ENCODE measurements at places on chromosomes 6 and 20.

GRCh38 chr6:3813150-3813780, 35.9 kb upstream of the FAM50B start:
- peak; percentile 41 for DNase-seq

- no peak for DNase-seq
These were observed 109.2 kb downstream of the FOXF2 start for GRCh38 chr6:1498491-1499113.

DNA sequence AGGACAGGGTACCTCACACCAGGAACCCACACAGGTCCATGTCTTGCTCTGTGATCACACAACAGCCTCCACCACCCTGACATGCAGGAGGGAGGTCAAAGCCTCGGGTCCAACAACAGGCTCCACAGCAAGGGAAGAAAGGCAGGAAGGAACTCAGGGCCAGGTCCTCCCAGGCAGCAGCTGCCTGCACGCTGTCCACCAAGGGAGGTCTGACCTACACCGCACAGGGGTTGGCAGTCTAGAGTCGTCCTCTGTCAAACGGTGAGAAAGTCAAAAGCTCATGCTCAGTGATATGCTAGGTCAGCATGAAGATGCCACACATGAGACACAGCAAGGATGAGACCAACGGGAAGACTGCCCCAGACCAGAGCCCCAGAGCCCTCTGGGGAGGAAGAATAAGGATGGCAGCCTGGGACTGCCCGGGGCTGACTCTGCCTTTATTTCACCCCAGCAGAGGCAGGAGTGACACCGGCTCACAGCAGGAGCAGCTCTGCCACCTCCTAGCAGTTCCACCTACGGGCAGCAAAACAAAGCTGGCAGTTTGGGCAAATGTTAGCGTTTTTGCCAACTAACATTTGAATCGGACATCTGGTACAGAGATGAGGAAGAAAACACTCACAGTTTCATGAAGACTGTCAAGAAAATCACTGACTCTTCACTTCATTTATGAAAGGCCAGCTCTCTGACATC, 8.5 kb downstream of the GMEB2 start:
- no peak for DNase-seq

GRCh38 chr6:156336089-156336488, 441.1 kb upstream of the ARID1B start:
- no peak for DNase-seq

DNA sequence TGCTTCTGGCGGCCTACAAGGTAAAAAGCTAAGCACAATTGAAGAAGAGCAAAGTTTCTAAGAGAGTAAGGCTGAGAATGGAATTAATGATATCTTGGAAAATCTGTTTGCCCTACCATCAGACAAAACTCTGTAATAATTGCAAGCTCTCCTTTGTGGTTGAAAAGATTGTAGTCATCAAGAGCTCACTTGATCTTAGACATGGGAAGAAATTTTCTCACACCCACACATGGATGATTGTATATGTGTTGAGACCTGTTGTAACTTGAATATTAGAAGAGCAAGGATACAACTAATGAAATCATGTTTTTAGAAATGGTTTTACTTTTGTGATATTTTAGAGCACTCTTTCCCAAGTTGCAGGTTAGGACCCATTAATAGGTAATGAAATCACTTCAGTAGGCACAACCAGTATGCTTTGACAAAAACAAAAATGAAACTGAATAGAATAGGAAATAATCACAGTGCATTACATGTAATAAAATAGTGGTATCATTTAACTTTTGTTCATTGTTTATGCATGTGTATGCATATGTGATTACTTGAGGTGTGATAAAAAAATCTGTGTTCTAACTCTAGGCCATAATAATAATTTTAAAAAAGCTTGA, 14.0 kb downstream of the DCBLD1 start:
- DNase-seq: peak; percentile 55

DNA sequence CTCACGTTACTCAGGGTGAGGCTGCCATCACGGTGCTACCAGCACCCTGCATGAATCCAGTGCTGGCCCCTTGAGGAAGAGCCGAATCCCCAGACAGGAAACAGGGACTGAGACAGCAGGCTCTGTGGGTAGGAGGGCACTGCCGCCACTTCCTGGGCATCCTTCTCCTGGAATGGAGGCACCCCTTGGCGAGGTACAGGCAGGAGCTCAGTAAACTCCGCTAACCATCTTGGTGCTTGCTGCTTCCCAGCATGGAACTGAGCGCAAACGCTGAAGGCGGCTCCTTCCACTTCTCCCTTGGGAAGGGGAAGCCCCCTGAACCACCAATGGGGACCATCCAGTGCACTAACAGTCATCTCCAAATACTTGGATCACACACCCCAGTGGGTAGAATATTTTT, 13.5 kb upstream of the CCDC167 start:
- no peak for DNase-seq

DNA sequence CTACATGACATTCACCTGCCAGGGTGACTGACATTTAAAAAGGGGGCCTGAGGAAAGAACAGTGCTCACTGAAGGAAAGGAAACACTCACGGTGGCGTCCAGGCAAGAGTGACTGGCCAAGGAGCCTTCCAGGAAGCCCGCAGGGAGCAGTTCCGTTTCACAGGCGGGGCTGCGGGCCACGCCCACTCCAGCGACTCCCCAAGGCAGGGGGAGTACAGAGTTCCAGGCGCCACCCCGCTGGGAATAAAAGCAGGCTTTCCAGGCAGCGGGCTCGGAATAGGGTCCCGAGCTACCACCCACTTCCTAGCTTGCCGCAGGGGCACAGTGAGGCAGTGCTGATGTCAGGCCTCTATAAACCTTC, 34.2 kb downstream of the PKIG start:
- DNase-seq: no peak

DNA sequence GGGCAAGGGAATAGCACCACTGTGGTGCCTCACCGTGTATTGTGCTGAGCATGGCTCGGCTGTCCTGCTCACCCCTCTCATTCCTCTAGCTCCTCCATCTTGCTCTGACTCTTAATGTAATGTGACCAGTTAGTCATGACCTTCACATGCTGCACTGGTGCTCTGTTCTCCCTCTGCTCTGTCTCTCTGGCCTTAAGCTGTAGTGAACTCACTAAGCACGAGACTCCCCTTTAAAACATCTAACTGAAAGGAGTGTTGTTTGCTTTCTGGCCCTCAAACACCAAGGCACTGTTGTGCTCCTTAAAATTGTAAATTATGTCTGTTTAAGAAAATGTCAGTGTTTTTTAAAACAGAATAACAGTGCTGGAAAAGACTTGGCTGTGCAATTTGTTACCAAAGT, 140.4 kb downstream of the HDGFL1 start:
- DNase-seq: peak; percentile 52

DNA sequence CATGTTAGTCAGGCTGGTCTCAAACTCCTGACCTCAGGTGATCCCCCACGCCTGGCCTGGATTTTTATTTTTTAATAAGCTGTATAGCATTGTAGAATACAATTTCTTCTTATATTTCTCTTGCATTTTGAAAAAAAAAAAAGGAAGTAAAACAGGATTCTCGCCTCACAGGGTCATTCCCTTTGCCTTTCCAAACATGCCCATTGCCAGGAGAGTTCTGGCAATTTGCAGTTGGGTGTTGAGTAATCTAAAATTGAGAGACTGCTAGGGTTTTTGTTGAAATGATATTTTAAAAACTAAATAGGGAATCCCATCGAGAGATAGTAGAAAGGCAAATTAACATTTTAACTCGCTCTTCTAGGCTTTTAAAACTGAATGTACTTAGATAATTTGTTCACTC, 196.1 kb downstream of the JARID2 start:
- DNase-seq: no peak

DNA sequence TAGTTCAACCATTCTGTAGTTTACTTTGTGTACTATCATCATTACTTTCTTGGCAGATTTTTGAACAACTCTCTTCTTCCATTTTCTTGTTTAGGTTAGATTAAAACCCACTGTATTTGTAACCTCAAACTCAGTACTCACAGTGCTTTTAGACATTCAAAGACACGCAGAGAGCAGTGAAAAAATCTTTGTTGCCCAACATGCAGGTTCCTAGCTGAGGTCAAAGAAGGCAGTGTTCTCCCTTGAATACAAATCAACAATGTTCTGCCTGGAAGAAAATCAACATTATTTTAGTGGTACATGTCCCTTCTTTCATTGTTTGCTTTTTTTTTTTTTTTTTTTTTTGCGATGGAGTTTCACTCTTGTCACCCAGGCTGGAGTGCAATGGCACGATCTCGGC, 11.2 kb downstream of the CYB5R4 start:
- no peak for DNase-seq

- no peak for DNase-seq
These were observed 133.5 kb downstream of the CDK19 start for GRCh38 chr6:110681543-110682459.

- DNase-seq: no peak
These were observed 103.6 kb upstream of the SCGN start for GRCh38 chr6:25548451-25548850.

GRCh38 chr6:14165091-14165490, 47.5 kb downstream of the CD83 start:
- DNase-seq: peak; percentile 12

DNA sequence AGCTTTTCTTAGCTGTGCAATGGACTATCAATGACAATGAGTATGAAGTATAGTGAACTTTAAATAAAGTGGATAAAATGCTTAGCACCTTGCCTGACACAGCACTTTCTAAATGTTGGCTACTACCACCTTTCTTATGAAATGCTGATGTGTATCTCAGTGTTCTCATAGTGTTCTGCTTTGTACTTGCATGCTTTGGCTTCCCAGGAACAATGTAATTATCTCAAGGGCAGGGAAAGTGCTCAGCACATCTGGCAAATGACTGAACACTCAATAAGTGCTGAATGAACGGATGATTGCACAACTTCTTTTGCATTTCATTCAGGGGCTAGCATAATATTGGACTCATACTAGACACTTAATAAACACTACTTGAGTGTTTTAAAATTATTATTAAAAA, 28.2 kb upstream of the NOX3 start:
- peak; percentile 62 for DNase-seq

GRCh38 chr20:24998631-24999445, 6.3 kb upstream of the APMAP start:
- DNase-seq: no peak

DNA sequence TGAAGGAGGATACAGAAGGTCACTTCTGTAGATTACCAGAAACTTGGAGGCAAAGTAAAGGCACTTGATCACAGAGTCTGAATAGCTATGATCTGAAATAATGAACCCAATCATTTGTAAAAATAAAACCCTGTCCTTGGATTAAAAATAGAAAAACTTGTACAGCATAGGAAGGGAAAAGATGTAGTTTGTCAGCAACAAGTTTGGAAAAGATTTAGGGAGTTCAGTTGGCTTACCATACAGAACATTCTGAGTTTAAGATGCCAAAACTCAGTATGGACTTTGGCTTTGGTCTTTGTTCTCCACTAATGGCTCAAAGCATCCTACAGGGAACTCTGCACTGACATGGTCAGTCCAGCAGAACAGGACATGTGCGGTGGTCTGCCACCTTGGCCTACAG, 240.6 kb downstream of the BCKDHB start:
- no peak for DNase-seq

- no peak for DNase-seq
These were observed 19.4 kb downstream of the PTPRK start for GRCh38 chr6:128500749-128501600.

DNA sequence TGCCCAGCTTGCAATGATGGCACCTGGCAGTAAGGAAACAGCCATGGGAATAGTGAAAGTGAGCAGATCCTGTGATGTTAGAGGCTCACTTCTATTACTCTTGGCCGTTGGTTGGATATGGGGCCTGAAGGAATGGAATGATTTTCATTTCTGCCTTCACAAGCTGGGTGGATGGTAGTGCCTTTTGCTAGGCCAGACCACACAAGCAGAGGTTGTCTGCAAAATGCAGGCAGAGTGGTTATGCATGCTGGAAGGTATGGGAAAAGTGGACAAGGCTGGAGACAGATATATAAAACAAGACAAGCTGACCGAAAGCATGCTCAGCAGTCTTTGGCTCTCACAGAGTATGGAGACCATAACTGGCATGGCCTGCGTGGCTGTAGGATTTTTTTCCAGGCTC, 50.7 kb upstream of the ERVFRD-1 start:
- no peak for DNase-seq

GRCh38 chr6:89134723-89135122, 11.1 kb upstream of the PM20D2 start:
- DNase-seq: no peak

- peak; percentile 88 for DNase-seq
These were observed 12.5 kb downstream of the PRDM1 start for GRCh38 chr6:106098383-106099234.

GRCh38 chr6:100217225-100218012, 223.4 kb upstream of the MCHR2 start:
- DNase-seq: no peak

GRCh38 chr20:54112221-54112884, 42.0 kb upstream of the BCAS1 start:
- no peak for DNase-seq

DNA sequence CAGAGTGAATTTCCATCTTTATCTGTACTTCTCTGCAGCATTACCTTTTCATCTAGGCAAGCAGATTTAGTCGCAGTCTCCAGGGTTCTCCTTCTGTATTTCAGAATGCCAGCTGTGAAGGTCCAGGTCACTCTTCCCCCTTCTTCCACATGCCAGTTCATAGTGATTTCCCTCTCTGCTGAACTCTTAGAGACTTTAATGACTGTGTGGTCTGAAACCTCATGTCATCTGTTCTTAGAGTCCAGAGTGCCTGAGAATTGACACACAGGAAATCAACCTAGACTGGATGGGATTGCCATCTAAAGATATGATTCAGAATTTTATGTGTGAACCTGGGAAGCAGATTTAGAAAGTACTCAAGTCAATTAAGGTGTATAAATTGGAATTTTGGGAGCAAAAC, 248.1 kb downstream of the TPBG start:
- no peak for DNase-seq

DNA sequence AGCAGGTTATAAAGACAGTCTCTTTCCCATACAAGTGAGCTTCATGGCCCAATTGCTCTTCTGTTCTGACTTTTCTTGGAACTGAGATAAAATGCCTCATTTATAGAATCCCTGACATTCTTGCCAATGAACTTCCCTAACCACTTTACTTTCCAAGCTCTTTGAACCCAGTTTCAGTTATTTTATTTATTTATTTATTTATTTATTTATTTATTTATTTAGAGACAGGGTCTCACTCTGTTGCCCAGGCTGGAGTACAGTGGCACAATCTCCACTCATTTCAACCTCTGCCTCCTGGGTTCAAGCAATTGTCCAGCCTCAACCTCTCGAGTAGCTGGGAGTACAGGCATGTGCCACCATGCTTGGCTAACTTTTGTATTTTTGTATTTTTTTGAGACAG, 138.5 kb upstream of the ZNF184 start:
- no peak for DNase-seq

- DNase-seq: no peak
These were observed 73.9 kb downstream of the PLCB1 start for GRCh38 chr20:8205996-8206395.

DNA sequence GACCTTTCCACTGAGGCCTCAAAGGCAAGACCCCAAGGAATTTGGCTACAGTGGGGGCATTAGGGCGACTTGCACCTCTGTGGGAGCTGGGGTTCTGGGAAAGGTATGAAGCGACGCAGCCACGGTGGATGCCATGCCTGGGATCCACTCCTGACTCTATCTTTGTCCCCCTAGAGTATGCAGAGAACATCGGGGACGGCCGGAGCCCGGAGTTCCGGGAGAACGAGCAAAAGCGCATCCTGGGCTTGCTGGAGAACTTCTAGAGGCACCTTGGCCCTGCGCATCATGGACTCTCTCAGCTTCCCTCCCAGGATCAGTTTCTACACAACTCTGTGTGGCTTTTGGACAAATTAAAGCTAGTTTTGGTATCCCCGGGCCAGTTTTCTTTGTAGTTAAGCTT, 31.2 kb upstream of the VSTM2L start:
- DNase-seq: no peak

Measured in fibroblast of villous mesenchyme (primary cell).